ENCODE measurements at places on chromosomes 2 and 18.

DNA sequence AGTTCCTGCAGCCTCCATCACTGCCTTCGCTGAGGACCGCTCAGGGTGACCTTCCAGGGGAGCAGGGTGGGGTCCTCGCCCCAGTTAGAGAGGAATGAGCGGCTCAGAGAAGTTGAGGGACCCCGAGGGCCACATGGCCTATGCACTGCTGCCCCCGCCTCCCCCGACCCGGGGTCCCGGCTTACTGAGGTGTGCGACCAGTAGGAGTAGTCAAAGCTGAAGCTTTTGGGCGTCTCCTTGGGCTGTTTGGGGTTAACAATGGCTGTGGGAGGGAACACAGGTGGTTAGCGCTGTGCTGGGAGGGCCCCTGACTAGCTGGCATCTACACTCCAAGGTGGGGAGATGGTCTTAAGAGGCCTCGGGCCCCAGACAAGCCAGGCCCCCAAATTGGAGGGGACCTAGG, 31.0 kb downstream of the KIF1A start:
- peak; percentile 0 for DNase-seq

DNA sequence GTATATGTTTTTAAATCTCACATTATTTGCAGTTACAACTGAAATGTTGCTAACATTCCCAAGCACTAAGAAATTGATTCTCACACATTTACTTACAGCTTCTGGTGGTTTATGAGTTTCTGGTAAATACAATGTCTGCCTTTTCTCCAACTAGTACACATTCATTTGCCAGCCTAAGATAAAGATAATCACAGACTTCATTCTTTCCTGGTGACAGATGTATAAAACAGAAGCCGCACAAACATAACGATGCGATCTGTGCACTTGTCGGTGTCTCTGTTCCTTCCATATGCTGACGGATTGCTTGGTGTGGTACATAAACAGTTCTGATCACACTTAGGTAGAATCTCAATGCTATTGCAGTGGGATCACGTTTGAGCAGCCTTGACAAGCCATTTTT, 100.4 kb upstream of the DDX18 start:
- no peak for DNase-seq

DNA sequence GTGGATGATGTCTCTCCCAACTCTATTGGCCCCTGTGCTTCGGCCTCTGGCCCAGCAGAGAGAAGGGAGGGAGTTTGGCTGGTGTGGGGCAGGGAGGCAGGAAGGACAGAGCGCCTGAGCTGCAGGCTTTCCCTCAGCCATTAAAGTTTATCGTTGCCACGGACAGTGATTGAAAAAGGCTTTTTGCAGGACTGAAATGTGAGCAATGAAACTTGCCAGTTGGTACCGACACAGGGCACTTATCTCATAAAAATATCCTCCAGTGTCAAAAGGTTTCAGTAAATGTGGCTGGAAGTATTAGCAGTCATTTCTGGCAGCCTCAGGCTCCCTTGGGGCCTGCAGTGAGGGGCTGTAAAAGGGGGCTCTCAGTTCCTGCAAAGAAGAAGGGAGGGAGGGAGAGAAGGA, 169.2 kb downstream of the GLI2 start:
- DNase-seq: peak; percentile 41

DNA sequence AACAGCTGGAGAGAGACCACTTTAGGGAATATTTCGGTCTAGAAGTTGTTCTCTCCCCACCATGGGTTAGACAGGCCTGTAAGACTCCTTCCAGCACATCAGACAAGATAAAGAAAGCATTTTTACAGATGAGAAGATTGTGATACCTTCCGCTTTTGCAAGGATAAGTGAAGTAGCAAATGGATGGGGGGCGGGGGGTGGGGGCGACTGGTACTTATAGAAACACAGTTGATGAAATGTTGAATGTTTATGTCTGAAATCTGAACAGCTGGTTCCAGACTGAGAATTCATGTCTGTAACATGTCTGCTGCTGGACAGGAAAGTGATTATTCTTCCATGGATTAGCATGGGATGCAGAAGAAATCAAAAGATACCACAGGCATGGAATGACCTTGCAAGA, 90.5 kb upstream of the FN1 start:
- no peak for DNase-seq

- DNase-seq: no peak
These were observed 434.9 kb downstream of the ZEB2 start for GRCh38 chr2:144085016-144085415.

DNA sequence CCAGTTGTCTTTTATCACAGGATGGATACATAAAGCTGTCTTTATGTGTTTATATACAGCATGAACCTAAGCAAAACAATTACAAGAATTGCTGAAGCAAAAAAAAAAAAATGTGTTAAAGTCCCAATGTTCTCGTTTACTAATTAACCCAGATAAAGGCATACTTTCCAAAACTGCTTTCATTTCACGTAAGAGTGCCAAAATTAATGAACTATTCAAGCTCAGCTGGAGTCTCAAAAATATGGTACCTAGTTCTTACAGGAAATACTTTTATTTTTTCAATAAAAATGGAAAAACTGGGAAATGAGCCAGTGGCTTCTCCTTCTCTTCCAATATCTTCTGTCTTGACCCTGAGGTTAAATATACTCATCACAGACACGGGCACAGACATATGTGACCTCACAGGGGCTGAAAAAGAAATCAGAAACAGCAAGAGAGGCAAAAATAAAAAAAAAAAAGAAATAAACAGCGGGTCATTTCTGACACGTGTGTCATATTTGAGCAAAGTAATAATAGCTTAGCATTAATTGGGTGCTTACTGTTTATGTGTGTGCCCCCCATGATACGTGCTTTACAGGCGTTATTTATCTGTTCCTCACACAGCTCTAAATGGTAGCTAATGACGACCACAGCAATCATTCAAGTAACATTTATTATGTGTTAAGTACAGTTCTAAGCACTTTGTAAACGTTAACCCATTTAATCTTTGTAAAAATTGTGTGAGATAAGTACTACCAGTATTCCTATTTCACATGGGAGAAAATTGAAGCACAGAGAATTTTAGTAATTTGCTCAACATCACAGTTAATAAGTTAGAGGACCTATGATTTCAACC, 158.0 kb upstream of the MMADHC start:
- DNase-seq: no peak

GRCh38 chr2:230903231-230904150, 21.6 kb downstream of the GPR55 start:
- no peak for DNase-seq

- no peak for DNase-seq
These were observed 460.5 kb upstream of the RAB6C start for GRCh38 chr2:129518937-129519336.

- DNase-seq: no peak
These were observed 109.2 kb downstream of the TMEM18 start for GRCh38 chr2:567865-568638.

DNA sequence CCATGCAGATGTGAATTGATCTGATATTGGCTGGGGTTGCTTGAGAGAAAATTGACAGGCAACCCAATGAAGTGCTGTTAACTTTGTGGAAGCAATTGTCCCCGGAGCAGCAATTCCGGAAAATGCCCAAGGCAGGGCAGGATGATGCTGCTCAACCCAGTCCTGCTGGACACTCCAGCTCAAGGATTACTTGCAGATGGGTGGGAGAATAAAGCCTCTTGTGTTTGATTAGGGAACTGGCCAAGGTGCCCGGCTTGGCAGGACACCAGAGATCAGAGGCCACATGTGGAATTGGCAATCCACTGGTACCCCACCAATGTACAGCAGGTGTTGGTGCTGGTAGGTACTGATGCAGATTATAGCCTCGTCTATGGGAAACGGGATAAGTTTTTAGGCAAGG, 12.3 kb upstream of the C2orf42 start:
- no peak for DNase-seq

GRCh38 chr2:45435316-45435715, 175.8 kb downstream of the SRBD1 start:
- no peak for DNase-seq

- DNase-seq: no peak
These were observed 14.8 kb downstream of the SCN9A start for GRCh38 chr2:166360906-166361305.

DNA sequence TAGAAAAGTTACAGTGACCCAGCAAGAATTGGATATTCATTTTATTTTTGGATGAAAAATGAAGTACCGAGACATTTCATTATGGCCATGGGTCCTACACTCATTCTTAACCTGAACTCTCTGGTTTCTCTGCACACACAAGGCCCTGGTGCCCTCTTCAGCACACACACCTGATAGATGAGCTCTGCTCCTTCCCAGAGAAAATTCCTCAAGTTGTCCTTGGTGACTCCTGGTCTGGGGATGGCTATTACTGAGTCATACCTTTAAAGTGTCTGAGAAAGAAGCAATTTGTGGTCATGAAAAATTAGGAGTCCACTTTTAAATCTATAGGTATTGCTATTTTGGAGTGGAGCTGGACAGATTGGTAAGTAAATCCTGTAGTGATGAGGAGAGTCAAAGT, 311.5 kb downstream of the CDH2 start:
- no peak for DNase-seq

- no peak for DNase-seq
These were observed 38.6 kb upstream of the ZFP36L2 start for GRCh38 chr2:43265001-43265400.

- DNase-seq: no peak
These were observed 15.9 kb downstream of the POLI start for GRCh38 chr18:54284981-54285785.

- no peak for DNase-seq
These were observed 15.4 kb downstream of the ZNF516 start for GRCh38 chr18:76479351-76480238.

DNA sequence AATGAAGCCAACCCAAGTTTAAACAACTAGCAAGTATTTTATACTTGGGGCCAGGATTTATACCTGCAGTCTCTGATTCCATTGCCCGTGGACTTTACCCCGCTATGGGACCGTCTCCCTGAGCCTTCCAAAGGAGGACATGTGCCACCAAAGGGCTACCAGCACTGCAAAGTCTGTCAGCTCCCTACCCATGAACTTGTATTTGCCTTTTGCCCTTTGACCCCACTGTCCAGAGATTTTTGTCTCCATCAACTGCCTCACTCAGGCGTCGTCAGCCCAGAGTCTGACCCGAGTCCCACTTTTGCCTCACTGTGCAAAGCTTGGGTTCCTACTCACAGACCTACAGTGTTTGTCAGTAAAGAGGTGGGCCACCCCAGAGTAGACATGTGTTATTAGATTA, 40.6 kb downstream of the B3GNT2 start:
- DNase-seq: no peak

GRCh38 chr2:110978756-110979470, 141.8 kb upstream of the BCL2L11 start:
- no peak for DNase-seq

- DNase-seq: no peak
These were observed 48.7 kb upstream of the C1GALT1C1L start for GRCh38 chr2:43724728-43725526.

DNA sequence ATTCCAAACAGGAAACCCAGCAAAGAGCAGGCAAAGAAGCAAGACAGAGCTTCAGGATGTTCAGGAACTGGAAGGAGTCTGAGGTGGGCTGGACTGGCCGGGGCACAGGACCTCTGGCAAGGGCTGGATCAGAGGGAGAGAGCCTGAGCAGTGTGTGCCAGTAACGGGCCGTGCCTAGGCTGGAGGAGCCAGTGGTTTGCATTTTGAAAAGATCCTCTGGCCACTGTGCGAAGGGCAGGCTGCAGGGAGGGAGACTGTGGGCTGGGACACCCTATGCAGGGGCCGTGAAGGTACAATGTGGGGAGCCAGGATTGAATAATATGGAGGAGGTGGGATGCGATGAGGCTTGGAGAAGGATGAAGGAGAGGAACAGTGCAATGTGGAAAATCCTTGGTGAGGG, 6.2 kb upstream of the SDC1 start:
- DNase-seq: no peak

- DNase-seq: no peak
These were observed 791.4 kb upstream of the FANCL start for GRCh38 chr2:59032499-59032898.

DNA sequence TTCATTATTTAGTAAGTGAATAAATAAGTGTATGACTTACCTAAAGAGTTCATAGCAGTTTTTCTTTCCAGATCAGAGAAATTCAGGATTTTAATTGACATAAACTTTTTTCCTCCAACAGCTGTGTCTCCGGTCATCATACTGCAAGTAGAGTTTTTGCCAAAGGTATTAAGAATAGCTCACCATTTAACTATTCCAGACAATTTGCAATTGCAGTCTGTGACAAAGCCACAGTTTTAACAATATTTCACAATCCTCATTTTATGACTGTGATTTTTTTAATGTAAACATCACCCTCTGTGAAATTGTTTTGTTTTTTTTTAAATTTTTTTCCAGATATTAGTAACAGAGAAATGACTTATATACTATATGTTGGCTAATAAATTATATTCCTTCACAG, 199.1 kb downstream of the TRIB2 start:
- DNase-seq: no peak

GRCh38 chr18:33729556-33729955, 151.5 kb downstream of the ASXL3 start:
- no peak for DNase-seq

All from nephron progenitor cell (in vitro differentiated cells).